ENCODE measurements at places on chromosomes 5 and 9.

DNA sequence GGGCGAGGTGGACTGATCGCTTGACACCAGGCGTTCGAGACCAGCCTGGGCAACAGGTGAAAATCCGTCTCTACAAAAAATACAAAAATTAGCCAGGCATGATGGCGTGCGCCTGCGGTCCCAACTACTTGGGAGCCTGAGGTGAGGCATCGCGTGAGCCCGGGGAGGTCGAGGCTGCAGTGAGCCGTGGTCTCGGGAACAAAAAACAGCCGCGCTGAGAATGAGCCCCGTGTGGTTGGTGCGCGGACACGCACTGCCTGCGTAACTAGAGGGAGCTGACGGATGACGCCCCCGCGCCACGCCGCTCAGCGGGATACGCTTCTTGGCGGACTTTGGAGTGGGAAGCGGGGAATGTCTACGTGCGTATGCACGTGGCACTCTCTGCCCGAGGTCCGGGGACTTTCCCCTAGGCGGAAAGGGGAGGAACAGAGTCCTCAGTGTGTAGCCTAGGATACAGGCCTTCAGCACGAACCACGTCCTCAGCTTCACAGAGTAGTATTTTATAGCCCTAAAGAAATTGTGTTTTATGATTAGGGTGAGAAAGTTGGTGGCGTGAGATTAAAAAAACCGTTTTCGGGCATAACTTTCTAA lies at the start of gene RMRP:
RMRP (minus strand) TSS at position 474 of the 591 bp plus-strand sequence.
- peak; percentile 92 for DNase-seq

- no peak for DNase-seq
Measured at GRCh38 chr5:36949593-36949992, 73.0 kb downstream of the NIPBL start.

DNA sequence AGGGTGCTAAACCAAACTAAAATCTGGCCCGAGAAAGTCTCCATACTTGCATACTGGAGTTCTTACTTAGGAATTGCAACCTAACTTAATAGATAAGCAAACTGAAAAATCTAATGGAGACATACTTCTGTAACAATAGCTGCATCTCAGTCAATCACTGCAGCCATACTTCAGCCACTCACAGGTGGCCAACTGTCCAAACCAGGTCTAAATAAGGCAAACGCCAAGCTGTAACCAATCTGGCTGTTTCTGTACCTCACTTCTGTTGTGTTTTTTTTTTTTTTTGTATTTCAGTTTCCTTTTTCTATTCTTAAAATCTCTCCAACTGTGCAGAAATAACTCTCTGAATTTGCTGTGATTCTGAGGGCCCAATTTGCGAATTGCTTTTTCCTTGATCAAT lies 4.4 kb upstream of the NDUFB6 start:
- DNase-seq: no peak

DNA sequence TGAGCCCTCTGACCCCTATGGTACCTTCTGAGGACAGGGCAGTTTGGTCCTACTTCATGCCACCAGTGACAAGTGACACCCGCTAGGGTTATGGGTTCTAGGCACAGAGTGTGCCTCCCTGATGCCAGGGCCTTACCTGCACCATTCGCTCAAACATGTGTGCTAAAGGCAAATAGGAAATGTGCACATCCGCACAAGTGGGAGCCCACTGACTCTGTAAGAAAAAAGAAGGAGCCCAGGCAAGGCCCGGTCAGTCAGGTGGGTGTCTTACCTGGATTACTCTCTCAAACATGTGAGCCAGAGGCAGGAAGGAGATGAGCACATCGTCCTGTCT lies 29.1 kb upstream of the MEIKIN start:
- DNase-seq: no peak

DNA sequence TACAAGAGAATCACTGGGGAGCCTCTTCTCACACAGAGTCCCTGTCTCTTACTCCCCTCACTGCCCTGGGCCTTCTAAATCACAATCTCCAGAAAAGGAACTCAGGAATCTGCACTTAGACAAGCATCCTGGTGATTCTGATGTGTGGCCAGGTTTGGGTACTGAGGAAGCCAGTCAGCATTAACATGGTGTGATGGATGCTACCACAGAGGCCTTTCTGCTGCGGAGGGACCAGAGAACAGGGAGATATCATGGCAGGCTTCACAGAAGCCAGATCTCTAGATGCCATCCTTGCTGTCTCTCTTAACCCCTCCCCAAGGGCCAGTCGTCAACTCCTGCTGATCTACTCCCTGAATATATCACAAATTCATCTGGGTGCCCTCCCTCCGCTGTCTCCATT lies 1.6 kb downstream of the ANKS6 start:
- DNase-seq: no peak

GRCh38 chr9:124263800-124264426 lies 6.2 kb downstream of the NEK6 start:
- DNase-seq: no peak

DNA sequence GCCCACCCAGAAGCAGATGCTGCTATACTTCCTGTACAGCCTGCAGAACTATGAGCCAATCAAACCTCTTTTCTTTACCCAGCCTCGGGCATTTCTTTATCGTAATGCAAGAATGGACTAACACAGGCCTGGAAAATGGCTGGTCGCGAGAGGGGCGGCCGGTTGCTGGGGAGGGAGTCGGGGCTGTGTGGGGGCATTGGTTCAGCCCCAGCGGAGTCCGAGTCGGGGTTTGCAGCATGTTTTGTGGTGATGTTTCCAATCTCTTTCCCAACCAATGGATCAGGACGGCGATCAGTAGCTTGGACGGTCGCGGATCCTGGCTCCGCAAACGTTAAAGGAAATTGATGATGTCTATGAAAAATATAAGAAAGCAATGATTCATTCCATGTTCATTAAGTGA lies 18.7 kb upstream of the IL31RA start:
- no peak for DNase-seq

GRCh38 chr5:146048994-146049703 lies 56.2 kb downstream of the PLAC8L1 start:
- DNase-seq: no peak

DNA sequence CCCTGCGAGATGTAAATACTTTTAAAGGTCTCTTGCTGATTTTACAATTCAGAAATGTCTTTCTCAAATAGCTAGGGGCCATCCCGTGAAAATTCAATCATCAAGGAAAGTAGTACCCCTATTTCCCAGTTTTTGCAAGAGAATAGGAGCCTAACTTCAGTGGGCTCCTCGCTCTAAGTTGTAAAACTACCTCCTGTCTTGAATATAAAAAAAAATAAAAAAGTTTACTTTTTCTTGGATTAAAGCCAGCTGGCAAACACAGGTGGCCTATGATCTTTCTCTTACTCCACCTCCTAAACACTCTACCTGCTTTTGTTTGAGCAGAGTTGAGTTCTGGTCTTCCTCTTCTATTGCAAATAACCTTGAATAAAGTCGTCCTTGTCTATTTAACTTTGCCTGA lies 79.4 kb downstream of the SLCO4C1 start:
- DNase-seq: no peak

DNA sequence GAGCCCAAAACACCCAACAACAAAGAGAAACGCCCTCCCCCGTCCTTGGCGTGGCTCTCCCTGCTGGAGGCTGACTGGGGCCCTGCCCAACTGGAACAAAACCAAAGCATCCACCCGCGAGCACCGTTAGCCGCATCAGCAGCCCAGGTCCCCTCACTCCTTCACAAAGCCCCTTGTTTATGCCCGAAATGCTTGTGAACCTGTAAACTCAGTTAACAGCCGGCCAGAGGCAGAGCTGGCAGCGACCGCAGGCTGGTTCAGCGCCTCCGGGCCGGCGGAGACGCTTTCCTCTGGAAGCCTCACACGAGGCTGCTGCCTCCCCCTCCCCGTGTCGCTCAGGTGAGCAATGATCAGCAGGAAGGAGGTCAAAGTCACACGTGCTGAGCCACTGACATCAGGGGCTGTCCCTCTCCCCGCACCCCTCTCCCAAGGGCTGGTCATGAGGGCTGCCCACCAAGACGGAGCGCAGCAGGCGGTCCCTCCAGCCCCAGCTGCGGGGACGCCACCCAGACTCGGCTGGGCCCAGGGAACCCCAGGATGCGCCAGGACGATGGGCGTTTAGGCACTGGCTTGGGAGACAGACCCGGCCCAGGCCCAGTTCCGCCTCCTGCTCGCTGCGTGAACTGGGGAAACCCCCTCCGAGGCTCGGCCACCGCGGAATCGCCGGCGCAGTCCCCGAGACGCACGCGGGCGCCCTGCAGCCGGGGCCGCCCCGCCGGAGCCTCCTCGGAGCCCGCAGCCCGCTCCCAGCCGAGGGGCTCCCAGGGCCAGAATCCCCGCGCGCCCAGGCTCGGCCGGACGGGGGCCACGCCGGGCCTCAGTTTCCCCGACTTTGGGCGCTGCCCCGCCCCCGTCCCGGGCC lies 563 bp downstream of the SNAPC4 start:
- DNase-seq: peak; percentile 27

- no peak for DNase-seq
Measured at GRCh38 chr5:172405226-172406107, 48.9 kb downstream of the SH3PXD2B start.

DNA sequence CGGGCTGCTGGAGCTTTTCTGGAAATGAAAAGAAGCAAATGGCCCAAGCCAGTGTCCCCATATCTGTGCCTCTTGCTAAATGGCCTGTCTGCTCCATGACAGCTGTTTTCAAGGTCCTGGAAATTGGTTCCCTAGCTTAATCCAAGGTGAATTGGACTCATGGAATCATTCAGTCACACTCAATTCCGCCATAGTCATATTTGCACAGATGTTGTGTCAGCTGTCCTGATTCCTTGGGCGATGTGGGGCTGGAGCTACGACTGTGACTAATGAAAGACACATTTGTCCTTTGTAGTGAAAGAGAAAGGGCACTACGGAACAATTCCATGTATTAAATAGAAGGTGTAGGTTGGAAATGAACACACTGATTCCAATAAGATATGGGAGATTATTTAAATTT lies 102.9 kb upstream of the MEGF10 start:
- no peak for DNase-seq

DNA sequence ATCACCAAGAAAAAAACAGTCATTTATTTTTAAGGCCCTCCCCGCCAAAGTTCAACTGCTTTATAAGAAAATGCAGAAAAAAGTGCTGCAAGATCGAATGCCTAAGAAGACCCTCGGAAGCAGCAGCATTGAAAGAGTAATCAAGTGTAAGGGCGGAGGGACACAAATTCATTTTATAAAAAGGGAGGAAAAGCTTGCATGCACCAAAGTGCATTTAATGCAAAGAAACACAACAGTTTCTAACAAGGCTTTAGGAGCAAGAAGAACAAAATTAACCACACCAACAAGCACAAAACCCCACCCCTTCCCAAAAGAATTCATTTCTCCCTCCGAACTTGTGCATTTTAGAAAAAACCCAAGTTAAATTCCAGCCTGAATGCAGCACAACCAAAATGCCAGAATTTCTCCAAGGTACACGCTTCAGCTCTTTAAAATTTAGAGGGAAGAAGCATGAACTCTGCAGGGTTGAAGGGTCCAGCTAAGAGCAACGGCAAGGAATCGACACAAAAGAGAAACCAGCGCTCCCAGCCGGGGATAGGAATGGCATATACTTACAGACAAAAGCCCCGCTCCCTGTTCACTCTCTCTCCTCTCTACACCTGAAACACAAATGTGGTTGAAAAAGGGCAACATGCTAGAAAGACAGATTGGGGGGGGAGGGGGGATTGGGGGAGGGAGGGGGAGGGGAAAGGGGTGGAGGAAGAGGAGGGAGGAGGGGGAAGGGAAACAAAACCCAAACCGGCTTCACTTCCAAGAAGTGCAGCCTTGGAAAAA lies at the start of gene NREP:
NREP (minus strand) TSS at position 614 of the 774 bp plus-strand sequence. CDS start 1,422 bp downstream, outside the sequence.
- DNase-seq: no peak

DNA sequence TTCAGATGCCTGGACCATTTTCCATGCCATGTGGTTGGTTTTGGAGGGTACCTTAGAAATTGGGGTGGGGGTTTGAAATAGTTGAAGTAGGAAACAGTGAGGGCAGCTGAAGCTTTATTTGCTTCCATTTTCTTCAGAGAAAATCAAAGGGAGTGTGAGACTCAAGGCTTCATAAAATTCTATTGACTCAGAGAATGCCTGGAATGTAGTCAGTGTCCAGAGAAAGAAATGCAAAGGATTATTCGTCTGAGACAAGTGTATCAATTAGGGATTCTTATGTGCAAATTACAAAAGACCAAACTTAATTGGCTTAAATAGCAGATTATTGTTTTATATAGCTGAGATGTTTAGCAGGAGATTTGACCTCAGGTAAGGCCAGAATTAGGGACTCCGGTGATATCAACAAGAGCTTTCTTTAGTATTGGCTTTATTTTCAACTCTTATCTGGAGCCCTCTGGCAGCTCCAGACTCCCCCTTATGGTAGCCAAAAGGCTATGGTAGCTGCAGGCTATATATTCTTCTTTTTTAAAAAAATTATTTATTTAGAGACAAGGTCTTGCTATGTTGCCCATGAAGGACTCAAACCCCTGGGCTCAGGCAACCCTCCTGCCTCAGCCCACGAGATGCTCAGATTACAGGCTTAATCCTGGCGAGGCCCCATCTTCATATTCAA lies 38.9 kb downstream of the PTTG1 start:
- no peak for DNase-seq

DNA sequence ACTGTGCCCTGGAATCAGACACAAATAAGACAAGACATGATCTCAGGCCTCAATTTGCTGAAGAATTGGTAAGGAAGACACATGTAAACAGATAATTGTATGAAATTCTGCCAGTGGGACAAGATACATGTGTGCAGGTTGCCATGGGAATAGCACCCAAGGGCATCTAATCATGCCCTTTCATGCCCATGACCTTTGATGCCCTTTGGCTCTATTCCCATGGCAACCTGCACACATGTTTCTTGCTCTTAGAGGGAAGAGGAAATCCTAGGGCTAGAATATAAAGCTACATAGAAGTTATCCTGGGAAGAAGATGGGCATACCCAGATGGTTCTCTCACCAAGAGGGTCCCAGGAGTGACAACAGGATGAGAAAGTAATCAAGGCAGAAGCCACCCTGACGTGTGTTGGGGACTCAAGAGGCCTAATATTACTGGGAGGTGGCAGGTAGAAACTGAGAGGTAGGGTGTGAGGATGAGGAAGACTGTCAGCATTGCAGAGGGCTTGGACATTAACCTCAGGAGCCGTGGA lies 34.4 kb downstream of the P4HA2 start:
- DNase-seq: no peak

GRCh38 chr5:109900911-109901627 lies 211.3 kb downstream of the MAN2A1 start:
- no peak for DNase-seq

DNA sequence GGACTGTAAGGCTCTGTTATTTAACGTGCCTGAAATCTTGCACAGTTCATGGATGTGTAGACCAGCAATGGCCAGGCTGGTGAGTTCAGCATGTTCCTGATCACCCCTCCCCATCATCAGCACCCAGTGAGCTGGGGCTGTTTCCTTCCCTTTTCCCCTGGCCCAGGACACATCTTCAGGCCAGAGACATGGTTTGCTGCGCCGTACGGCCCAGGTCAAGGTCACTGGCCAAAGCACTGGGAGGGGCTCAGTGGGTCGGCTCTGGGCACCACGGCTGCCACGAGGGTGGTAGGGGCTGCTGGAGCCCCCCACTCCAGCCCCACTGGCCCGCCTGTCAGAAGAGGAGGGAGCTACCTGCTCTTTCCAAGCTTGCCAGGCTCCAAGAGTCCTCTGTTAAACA lies 55.9 kb downstream of the SEMA4D start:
- no peak for DNase-seq

DNA sequence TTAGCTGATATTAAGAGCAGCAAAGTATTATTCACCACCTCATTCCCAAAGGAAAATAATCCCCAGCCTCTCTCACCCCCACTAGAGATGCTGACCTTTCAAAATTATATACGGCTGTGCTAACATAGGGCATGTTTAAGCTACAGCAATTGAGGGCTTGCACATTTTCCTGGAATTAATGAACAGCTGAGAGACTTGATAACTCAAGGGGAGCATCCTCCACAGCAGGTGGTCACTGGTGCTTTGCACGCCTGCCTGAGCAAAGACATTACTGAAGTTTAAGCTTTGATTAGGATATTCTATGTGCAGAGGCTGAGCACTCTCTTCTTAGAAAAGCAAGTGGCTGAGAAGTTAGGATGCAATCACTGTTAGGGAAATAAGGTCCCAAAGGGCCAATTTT lies 230.9 kb downstream of the FAM114A2 start:
- DNase-seq: no peak

Measured in activated T-cell treated with anti-CD3 and anti-CD28 coated beads, Interleukin-2, amount 50 U/mL, for 4 hours (primary cell).